ENCODE measurements at places on chromosomes 12 and 14.

DNA sequence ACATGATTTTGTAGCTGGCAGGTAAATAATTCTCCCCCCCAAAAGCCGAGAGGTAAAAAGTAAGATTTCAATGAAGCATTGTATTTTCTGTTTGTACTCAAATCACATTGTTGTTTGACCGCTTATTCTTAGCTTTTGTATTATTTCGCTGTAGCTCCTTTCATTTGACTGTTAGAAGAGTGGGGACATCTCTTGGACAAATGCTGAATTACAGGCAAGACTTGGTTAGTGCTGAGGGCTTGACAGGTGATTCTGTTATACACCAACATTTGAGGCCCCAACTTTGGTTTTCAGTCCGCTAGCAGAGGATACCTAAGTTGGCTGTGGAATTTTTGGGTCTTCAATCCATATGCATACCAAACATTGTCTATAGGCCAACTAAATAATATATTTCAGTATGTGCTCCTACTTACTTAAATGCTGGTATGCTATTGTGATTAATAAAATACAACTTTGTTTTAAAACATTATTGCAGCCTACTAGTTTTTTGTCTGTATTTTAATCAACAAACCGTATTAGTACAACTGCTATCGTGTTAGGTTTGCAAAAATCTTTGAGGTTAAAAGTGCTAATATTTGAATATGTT lies 102.2 kb downstream of the ERC1 start:
- peak; percentile 51 for DNase-seq

DNA sequence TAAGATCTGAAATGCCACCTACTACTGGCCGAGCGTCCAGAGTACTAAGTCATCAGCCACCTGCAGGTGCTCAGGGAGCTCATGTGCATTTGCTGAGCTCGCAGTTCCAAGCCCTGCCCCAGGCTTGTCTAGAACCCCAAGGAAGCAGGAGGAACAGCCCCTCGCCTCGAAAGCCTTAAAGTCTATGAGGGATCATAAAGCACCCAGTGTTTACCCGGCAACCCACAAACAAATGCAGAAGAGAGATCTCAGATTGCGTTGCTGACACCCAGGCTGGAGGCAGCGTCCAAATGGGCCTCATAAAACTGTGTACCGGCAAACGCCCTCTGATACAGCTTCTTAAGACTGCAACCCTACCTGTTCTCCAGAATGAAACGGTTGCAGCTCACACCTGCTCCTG lies 6.8 kb downstream of the KDM2B start:
- DNase-seq: no peak

DNA sequence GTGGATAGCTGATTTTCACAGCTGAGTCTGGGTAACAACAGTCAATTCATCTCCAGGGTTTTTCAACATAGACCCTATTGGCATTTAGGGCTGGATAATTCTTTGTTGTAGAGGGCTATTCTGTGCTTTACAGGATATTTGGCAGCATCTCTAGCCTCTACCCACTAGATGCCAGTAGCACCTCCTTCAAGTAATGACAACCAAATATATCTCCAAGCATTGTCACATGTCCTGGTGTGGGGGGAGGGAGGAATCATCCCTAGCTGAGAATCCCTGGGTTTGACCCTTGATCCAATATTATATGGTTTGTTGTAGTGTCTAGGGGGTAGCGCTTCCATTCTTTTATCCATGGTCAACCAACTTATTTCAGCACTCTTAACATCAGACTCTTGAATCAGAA lies 157.2 kb downstream of the ANO4 start:
- DNase-seq: no peak

GRCh38 chr12:49937639-49938300 lies 12.8 kb upstream of the AQP2 start:
- no peak for DNase-seq

DNA sequence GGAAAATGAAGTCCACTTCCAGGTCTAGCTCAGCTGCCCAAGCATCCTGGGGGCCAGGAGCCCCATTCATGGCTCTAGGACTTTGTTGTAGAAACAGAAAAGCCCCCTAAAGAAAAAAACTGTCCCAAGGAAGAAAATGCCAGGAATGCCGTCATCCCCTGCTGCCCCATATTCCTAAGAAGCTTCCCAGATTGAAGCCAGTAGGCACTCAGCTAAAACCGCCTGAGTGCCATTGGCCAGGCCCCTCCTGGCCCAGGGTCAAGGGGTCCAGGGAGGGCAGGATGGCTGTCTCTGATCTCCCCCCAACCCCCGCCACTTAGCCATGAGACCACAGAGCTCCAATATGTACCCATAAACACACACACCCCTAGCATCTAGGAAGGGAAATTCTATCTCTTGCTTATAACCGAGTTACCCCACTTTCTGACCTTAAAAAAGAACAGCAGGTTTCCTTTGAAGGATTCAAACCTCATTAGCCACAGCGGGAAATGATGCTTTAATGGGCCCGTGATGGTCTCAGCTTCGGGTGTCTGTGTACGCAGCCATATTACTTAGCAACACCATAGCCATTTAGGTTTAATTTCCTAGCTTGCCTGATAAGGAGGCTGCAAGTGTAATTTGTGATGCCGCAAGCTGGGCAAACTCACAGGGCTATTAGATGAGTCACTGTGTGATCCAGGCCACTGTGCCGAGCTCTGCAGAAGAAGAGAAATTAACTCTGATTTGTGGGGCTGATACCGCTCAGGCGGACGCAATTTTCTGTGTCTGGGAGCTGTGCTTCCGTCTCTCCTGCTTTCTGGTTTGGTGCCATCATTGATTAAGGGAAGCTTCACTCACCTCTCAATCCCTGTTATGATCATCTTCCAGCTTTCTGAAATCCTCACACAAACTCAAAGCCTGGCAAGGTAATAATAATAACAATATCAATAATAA lies 84.2 kb downstream of the GCH1 start:
- DNase-seq: no peak

- DNase-seq: no peak
Observed at GRCh38 chr12:55996201-55996714, 818 bp upstream of the SUOX start.

GRCh38 chr14:55585854-55586253 lies 5.8 kb downstream of the KTN1 start:
- no peak for DNase-seq

GRCh38 chr12:113823016-113823415 lies 143.1 kb downstream of the RBM19 start:
- no peak for DNase-seq

DNA sequence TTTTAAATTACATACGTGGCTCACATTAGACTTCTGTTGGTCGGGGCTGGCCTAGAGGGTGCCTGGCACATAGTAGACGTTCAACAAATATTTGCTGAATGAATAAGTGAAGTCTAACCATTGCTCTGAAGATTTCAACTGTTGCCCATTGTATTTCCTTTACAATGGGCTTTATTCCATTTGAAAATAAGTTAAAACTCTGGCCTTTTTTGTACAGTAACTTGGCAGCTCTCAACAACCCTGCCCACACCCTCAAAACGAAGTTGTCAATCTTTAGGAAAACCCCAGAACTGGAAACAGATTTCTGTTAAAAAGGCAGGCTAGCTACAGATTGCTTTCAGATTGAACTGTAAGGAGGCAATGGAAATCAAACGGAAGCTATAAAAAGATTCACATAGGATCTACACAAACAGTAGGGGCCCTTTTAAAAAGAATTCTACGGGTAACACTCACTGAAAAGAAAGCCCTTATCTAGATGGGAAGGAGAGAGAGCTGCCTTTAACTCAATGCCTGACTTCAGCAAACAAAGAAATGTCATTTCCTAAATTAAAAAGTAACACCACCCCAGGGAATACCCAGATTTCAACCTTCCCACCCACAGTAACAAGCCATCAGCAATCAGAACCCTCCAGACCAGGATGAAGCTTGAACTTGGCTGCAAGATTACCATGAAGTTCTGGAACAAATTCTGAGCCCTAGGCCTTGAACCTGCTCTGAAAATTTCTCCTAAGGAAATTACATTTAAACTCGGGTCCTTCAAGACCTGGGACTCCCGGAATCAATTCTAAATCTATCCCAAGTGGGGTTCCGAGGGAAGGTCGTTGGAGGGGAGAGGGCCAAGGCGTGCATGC lies 1.4 kb downstream of the WSB2 start:
- DNase-seq: no peak

DNA sequence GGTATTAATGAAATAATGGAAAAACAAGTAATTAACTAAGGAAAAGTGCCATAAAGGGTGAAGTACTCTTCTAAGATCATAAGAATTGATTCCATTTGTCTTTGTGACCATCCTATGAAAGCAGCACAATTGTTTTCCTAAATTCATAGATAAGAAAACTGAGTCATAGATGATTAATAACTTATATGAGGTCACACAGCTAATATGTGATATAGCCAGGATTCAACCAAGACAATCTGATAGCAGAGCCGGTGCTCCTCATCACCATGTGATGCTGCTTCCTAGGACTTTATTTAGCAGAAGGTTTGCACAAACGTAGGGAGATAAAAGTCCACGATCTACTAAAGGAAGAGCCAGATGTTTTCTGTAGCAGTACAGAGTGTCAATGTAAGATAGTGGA lies 181.5 kb upstream of the SYT1 start:
- no peak for DNase-seq

DNA sequence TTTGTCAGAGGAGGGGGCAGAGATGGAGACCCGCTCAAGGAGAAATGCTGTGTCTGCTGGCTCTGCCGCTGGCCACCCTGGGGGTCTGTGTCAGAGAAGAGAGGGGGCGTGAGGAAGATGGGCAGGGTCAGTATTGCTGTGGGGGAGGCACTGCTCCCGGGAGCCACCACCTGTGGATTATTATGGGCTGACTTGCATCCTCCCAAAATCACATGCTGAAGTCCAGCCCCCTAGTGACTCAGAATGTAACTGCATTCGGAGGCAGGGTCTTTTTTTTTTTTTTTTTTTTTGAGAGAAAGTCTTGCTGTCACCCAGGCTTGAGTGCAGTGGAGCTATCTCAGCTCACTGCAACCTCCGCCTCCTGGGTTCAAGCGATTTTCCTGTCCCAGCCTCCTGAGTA lies 12.3 kb downstream of the ABCD4 start:
- no peak for DNase-seq

DNA sequence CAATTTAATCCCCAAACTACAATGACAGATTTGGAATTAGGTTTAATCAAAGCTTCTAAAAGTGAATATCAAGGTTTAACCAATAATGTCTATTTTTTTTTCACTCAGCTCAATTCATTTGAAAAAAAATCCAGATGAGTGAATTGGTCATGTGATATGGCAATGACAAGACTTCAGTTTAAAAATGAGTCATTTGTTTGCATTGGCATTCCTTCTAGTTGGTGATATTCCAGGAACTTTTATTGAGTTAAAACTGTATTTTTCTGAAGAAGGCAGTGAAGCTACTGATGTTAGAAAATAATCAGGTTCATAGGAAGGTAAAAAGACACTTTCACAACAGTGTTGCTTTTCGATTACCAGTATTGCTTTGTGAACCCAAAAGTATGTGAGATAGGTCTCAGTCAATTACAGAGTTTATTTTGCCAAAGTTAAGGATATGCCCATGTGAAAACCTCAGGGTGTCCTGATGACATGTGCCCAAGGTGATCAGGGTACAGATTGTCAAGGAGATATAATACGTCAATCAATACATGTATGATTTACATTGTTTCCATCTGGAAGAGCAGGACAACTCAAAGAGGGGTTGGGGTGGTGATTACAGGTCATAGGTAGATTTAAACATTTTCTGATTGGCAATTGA lies 1214.9 kb downstream of the GALC start:
- DNase-seq: no peak

GRCh38 chr12:46378530-46378929 lies 6.0 kb upstream of the SLC38A2 start:
- no peak for DNase-seq

GRCh38 chr12:32331133-32331532 lies 68.2 kb upstream of the FGD4 start:
- no peak for DNase-seq

DNA sequence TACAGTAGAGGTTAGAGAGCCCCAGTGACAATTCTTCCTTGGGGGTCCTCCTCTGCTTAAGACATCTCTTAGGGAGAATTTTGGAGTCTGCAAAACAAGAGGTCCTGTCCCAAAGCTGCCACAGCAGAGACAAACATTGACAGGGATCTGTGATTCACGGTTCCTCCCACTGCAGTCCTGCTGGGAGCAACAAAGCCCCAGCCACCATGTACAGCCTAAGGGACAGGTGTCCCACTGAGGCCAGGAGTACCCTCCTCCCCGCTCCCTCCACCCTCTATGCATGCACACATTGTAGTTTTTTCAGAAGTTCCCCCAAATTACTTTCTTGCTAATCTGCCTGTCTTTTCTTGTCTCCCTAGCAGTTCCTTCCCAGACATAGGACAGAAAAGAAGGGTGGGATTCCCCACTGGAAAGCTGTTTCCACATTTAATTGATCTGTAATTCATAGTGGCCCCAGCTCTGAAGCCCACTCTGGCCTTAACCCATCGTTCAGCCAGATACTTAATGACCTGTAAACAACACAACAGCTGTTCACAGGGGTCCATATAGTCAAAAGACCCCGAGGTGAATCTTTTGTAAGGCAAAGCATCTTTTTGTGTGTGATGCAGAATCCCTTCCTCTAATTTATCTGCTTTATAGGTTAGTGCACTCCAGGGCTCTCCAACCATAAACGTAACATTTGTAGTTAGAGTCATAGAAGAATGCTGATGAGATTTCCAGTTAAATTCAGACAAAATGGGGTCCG lies 13.9 kb upstream of the PRICKLE1 start:
- DNase-seq: no peak

- no peak for DNase-seq
Observed at GRCh38 chr14:29278301-29279263, 512.0 kb downstream of the FOXG1 start.

DNA sequence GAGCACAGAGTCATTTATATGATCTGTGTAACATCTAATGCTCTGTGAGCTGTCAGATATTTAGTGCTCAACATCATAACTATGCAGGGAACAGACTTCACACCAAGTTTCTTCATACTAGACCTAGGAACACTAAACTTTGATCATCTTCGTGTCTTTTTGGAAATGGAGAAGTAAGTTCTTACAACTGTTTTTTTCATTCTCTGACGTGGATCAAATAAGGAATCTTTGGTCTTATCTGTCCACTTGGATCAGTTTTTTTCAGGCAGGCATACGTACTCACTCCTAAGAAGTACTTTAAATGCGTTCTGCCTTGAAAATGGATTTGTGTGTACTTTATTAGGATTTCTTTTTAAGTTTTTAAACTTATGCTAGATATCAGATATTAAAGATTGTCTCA lies 191.0 kb downstream of the FBXL14 start:
- no peak for DNase-seq

DNA sequence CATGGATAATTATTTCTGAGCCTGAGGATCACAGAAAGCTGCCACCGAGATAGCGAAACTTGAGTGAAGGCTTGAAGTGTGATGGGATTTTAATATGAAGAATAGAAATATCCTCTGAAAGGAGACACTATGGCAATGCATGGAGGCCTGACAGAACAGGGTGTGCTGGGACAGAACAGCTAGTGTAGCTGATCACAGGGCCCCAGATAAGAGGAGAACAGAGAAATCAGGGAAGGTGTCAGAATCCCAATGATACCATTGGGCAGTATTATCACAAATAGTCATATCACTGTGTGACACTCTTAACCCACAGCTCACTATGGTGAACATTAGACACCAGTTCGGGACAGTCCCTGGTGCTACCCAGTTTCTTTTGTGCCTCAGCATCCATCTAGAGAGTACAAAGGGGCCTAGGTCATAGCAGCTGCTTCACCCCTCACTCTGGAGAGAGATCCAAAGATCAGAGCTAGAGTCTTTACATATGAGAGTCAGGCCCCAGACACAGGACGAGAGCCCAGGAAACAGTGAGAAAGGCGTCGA lies 506 bp upstream of the OR10P1 start:
- DNase-seq: no peak
